ENCODE measurements at places on chromosomes 6 and 20.
A peak's percentile ranks its signal among the peaks of the same experiment; 100 is the strongest.

DNA sequence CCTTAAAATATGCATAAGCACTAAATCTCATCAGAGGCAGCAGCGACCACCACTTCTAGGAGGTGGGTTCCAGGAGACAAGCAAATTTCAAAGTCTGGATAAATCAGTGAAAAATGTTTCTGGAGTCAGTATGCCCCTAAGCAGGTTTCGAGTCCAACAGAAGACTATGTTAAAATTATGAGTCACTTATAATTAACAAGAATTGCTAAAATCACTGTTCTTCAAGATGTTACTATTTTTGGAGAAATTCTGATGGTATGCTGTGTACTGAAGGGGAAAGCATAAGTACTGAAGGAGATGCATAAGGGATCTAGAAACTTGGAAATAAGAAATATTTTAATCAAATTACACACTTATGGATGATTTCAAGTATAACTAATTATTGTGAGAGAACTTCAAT, 58.0 kb downstream of the DTNBP1 start:
- no peak for DNase-seq

GRCh38 chr6:134047673-134048072, 4.8 kb downstream of the SLC2A12 start:
- no peak for DNase-seq

GRCh38 chr20:38935967-38936407, 9.8 kb downstream of the FAM83D start:
- DNase-seq: no peak

- peak; percentile 48 for DNase-seq
These were observed 37.3 kb downstream of the EZR start for GRCh38 chr6:158781692-158782373.

GRCh38 chr6:9224539-9224938, 789.2 kb upstream of the SLC35B3 start:
- no peak for DNase-seq

- DNase-seq: no peak
These were observed 9.6 kb downstream of the MAN1A1 start for GRCh38 chr6:119339941-119340456.

DNA sequence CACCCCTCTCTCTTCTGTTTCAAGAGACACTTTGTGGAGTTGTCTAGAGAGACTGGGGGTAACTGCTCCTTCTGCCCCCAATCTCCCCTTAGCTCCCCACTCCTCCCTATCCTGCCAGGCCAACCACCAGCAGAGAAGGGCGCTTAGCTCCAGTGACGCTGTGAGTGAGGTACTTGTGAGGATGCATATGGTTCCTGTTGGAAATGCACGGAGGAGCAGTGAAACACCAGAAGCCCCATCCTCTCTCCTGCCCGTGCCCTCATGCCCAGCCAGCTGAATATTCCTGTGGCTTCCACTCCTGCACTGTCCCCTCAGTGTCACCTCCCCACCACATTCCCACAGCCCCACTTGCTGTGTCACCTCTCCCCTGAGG, 11.9 kb downstream of the NT5E start:
- DNase-seq: no peak

GRCh38 chr6:131960371-131961133, 9.4 kb upstream of the CCN2 start:
- no peak for DNase-seq

DNA sequence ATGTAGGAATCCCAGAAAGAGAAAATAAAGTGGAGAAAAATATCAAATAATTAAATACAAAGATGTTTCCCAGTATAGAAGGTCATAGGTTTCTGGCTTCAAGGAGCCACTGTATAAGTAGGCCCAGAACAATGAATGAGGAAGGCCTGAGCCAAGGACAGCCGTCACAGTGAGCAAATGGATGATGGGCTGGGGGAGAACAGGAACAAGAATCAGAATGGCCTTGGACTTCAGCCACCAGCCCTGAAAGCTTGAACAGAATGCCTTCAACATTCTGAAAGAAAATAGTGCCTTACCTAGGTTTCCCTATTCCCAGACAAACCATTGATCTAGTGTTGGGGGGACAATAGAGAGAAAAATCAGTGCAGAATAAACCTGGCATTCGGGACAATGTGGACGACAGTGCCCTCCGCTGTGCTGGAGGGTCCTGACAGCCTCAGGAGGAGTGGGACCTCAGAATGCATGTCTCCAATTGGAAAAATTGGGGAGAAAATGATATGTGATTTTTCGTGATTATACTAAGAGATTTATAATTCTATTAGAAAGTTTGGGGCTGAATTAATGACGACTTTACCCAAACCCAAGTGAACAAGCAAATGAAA, 333.9 kb upstream of the AGPAT4 start:
- DNase-seq: no peak

- no peak for DNase-seq
These were observed 44.8 kb upstream of the SLC17A4 start for GRCh38 chr6:25709761-25710160.

GRCh38 chr6:5274231-5274630, 12.9 kb downstream of the FARS2 start:
- no peak for DNase-seq

GRCh38 chr20:10042086-10042485, 7.3 kb downstream of the ANKEF1 start:
- no peak for DNase-seq

DNA sequence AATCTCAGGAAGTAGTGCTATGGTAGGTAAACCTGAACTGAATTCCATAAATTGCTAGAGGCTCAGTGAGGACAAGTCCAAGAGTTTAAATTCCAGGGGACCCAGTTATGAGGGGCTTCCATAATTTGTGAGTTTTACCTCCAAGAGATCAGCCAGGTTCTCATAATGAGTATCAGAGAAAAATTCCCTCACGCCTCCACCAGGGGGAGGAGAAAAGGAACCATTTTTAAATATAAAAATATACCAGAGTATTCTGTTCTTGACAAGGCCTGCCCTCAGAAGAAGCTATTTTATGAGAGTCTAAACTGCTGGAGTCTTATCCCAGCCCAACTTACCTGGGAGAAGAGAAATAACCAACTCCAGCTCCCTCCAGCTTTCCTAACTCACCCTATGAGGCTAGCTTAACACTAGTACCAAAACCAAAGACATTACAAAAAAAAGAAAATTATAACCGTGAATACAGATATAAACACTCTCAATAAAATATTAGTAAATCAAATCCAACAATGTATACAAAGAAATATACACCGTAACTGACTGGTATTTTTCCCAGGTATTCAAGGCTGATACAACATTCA, 158.7 kb downstream of the TFAP2A start:
- no peak for DNase-seq

DNA sequence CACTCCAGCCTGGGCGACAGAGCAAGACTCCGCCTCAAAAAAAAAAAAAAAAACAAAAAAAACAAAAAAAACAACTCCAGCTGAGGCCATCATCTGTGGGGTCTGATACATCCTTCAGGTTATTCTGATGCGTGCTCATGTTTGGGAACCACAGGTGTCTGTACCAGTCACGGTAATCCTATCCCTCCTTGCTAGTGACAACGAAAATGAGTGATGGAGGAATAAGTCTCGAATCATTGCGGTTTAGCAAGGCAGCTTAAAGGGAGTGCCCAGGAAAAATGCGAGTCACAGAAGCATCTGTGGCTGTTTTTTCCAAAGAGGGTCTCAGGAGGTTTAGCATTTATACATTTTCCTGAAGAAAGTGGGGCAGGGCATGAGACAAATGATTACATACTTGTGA, 48.8 kb downstream of the MCUR1 start:
- no peak for DNase-seq

- DNase-seq: no peak
These were observed 210.5 kb downstream of the MOXD1 start for GRCh38 chr6:132190815-132191175.

DNA sequence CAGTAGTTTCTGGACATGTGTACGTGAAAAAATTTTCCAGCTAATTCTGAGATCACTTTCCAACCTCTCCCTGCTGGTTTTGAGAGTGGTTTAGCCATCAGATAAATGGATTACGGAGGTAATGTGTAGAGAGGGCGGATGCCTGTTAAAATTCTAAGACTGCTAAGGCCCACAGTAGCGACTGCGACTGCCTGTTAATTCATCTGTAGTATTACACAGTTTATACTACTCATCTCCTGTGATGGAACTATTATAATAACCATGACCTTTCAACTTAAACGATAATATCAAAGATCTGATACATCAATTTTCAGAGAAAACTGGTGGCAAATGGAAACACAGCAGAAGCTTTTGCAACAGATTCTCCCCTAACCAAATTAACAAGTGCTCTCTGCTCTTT, 102.3 kb downstream of the IRF4 start:
- DNase-seq: no peak

DNA sequence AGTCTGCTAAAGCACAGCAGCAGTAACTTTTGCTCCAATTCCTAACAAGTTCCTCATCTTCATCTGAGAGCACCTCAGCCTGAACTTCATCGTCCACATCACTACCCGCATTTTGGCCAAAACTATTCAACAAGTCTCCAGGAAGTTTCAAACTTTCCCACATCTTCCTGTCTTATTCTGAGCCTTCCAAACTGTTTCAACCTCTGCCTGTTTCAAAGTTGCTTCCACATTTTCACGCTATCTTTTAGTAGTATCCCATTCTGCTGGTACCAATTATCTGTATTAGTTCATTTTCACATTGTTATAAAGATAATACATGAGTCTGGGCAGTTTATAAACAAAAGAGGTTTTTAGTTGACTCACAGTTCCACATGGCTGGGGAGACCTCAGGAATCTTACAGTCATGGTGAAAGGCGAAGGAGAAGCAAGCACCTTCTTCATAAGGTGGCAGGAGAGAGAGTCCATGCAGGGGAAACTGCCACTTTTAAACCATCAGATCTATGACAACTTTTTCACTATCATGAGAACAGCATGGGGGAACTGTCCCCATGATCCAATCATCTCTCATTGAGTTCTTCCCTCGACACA, 99.4 kb upstream of the GRIK2 start:
- DNase-seq: no peak

DNA sequence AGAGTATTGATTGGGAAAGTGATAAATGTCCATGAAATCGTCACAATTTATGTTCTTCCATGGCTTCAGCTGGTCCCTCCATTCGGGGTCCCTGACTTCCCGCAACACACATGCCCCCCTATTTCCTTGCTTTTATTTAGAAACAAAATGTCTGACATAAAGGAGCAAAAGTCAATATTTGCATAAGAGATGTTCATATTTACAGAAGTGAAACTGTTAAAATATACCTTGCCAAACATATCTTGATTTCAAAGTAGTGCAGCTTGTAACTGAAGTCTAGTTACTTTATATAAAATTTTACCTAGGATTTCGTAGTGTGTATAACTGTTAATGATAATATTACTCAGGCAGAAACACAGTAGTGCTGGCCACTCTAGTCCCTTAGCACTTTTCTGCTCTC, 548.9 kb upstream of the ADGRB3 start:
- DNase-seq: no peak

DNA sequence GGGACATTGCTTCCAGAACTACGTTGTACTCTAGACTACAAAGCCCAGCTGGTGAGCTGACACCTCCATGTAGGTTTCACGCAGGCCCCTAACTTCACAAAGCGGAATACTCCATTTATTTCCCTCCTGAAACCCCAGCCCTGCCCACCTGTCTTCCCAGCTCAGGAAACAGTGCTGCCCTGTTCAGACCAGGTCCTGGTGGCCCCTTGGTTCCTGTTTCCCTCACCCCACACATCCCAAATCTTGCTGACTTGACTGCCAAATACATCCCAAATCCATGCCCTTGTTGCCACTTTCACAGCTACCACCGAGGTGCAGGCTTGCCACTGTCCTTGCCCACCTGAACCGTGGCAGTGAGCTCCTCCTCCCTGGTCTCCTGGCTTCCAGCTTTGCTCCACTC, 113.1 kb upstream of the PTPN1 start:
- no peak for DNase-seq

DNA sequence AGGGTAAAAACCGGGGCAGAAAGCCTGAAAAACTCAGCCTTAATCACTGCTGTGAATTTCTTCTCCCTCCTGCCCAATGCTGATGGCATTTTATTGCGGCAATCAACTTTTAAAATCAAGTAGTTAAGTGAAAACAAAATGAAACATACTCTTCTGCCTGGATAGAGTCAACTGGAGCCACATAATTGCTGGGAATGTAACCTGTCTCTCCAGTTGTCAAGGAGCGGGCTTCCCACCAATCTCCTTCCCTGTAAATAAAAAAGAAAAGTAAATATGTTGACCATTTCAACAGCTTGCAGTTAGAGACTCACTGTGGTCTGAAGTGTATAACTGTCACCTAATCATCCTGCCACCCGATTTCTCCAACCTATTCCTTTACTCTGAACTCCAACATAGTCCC, 102.1 kb upstream of the TRAF3IP2 start:
- DNase-seq: no peak

DNA sequence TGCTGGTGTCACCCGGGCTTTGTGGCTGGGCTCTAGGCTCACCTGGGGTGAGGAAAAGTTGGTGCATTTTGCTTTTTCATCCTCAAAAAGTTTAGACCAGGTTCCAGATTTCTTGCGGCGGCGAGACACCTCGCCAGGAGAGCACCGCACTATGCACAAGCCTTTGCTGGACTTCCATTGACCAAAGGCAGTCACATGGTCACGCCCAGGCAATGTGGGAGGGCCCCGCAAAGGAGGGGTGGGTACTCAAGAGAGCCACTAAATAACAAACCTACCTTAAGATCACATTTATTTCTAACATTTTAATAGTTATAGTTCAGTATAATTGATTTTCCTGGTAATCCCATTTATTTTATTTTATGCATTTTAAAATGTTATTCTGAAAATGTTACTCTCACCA, 3.0 kb upstream of the KIF16B start:
- no peak for DNase-seq

DNA sequence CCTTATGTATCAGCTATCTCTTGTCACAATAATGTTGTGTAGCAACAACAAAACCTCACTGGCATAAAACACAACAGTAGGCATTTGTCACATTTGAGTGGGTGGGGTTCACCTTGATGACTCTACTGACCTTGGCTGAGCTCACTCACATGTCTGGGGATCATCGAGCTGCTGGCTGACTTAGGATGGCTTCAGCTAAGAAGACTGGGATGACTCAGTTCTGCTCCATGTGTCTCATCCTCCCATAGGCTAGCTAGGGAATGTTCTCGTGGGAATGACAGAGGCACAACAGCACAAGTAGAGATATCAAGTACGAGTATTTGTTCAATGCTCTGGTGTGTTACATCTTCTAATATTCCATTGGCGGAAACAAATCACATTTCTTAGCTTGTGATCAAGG, 167.9 kb downstream of the PLCB1 start:
- DNase-seq: no peak

DNA sequence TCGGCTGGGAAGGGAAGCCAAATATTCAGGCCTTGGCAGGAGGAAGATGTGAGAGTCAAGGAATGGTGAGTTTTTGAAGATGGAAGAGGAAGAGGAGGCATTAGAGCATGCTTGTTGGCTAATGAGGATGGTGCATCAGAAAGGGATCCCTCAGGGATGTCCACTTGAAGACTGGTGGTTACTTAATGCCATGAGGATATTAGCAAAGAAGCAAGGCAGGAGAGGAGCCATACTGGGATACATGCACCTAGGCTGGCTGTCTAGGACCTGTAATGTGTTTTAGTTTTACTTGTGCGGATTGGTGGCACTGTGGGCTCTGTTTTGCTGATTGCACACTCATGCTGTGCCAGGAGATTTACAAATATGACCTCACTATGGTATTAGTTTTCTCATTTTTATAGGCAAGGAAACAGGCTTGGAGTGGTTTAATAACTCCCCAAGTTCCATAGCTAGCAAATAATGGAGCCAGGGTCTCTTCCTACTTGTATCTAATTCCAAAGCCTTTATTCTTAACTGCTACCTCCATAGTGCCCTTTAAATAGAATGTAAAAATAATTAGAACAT, 37.8 kb downstream of the NCOA7 start:
- no peak for DNase-seq
